ENCODE measurements at places on chromosomes 2 and 18.

GRCh38 chr18:60391571-60392226 lies 19.1 kb upstream of the MC4R start:
- no peak for DNase-seq

GRCh38 chr18:34358923-34359322 lies 134.2 kb upstream of the NOL4 start:
- no peak for DNase-seq

- DNase-seq = no peak
Observed at GRCh38 chr18:1965016-1965415, 606.3 kb downstream of the METTL4 start.

GRCh38 chr2:171210216-171210863 lies 49.6 kb upstream of the TLK1 start:
- no peak for DNase-seq

- no peak for DNase-seq
Observed at GRCh38 chr2:239252801-239253200, 148.0 kb downstream of the HDAC4 start.

DNA sequence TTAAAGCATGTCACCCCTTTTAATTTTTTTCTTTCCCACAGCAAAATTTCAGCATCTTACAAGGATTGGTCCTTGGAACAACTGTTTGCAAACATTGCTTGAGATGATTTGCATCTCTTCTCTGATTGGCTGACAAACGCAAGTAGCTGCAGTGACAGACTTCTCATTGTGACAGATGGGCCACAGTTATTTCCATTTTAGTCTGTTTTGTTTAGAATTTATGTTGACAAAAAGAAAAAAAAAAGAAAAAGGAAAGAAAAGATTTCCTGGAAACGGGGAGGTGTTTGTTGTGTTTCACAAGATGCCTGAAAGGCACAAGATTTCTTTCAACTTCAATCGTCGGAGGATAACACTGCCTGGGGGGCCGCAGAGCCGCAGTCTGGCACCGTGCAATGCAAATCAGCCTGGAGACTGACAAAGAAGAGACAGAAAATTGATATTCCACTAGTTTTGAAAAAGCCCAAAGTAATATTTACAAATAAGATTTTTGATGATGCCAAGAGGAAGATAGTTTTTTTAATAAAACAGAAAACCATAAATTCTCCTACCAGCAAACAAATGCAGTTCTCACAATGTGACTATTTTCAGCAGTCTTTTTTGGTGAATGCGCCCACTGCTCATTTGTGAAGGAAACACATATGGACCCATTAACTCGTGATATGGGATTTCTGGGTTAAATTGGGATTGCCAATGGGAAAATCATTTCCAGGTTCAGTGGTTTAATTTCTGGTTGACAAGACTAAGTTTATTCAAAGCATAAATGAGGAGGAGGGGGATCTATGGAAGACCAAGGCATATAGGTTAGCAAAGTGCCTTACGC lies 296.2 kb upstream of the SMIM21 start:
- DNase-seq = no peak

DNA sequence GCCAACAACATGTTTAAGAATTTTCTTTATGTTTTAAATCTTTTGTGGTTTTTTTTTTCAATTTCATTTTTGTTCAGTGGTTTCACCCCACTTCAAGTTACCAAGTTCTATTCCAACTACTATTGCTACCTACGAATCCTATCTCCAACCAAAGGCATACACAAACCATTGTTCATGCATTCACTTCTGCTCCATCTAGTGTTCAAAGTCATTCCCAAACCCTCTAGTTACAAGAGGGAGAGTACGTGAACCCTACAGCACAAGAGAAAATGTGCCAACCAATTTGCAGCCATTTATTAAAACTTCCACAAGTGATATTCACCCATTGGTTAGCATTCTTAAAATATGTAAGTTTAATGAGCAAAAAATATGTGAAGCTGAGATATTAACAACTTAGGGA lies 295.1 kb upstream of the KYNU start:
- DNase-seq = no peak

DNA sequence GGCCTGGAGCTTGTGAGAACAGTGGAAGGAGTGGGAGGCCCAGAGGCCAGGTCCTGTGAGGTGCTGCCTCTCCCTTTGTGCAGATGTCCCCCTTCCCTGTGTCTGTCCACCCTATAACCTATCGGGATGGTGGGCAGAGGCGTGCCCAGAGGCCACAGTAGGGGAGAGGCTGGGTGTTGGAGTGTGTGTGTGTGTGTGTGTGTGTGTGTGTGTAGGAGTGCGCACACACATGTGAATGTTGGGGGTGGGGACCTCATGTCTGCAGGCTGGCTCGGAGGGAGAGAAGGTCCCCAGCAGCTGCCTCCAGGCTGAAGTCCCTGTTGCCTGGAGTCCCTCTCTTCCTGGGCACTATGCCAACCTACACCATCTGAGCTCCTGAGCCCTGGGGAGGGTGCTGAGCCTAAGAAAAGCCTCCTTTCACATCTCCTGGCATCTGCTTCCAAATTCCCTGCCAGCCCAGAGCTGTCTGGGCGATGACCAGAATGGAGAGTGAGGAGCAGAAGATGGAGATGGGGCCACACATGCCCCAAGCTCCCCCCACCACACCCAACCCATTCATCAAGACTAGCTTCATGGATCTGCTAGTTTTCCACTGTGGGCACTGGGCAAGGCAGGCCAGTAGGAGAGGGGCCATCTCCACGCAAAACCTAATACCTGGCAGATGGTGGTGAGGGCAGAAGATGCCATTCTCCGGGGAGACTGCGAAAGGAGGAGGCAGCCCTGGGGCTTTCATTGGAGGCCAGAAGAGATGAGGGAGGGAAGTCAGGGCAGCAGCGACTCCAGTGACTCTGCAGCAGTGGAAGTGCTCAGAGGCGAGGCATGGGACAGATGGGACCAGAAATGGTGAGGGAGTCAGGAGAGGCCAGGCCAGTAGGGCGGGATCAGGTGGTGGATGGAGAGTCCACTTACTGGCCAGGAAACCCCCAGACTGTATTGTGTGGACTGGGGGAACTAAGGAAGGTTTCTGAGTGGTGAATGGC lies 20.3 kb downstream of the KCNK3 start:
- no peak for DNase-seq

GRCh38 chr2:37561615-37562569 lies 109.5 kb downstream of the CDC42EP3 start:
- no peak for DNase-seq

DNA sequence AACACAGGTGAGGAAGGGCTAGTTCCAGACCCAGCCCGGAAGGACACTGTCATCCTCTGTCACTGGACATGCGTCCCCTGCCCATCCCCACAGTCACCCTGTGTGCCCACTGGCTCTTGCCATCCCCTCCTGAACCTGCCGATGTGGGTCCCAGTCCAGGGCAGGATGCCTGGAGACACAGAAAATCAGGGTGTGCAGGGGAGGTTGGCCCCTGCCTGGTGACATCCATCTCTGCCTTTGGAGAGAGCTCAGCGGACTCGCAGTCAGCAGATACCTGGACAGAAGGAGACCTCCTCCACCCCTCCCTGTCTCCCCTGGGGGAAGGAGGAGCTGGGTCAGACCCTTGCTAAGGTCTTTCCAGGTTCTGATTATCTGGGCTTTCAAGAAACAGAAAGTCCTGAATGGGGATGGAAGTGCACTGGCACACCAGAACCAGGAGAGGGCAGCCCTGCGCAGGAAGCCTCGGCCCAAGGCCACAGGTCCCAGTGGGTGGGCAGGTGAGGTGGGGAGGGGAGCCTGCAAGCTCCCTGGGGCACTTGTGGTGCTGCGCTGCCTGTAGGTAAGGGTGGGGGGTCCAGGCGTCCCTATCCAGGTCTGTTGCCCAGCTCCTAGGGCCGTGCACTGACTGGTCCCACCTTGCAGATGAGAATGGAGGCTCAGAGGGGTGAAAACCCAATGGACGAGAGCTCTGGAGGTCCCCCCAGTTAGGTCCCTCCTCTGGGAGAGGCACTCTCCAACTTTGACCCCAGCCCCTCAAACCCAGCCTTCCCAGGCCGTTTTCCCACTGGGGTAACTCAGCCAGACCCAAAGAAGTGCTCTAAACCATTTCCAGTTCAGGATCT lies 9.7 kb upstream of the OTOS start:
- no peak for DNase-seq

GRCh38 chr18:53819174-53819573 lies 405.3 kb downstream of the MBD2 start:
- DNase-seq = no peak

GRCh38 chr2:220946552-220946951 lies 625.6 kb downstream of the EPHA4 start:
- DNase-seq = no peak

DNA sequence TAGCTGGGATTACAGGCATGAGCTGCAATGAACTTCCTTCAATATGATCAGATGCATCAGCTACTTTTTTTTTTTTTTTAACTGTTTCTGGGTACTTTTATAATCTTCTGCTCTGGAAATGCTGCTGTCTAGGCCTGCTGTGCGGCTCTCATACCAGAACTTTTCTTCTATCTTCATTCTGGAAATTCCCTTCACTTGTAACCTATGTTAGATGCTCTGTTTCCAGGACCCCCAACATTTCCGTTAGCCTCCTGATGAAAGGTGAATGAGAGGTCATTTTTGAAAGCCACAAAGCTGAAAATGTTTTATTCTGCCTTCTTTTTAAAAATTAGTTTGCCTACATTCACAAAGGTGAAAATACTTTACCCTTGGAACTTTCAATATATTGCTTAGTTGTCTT lies 8.6 kb downstream of the AGFG1 start:
- DNase-seq = no peak

- no peak for DNase-seq
Observed at GRCh38 chr18:10405014-10405493, 49.4 kb upstream of the APCDD1 start.

- no peak for DNase-seq
Observed at GRCh38 chr2:175111200-175111657, 56.8 kb downstream of the ATF2 start.

- DNase-seq = no peak
Observed at GRCh38 chr18:69631281-69631680, 230.6 kb downstream of the DOK6 start.

DNA sequence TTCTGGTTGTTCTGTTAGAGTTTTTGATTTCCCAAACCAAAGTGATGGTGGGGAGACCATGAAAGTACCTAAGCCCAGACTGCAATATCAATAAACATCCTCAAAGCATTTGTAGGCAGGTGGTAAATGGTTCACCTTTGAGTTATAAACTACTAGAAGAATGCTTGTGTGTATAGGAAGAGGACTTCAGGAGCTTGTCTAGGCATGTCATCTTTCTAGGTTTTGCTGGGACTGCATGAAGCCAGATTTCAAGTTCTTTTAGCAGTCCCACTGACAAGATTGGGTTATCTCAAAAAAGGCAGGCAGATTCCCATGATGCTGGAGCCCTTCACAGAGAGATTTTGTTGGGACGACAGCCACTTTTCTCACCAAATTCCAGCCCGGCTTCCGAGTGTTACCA lies 135.3 kb downstream of the KCNE4 start:
- no peak for DNase-seq

DNA sequence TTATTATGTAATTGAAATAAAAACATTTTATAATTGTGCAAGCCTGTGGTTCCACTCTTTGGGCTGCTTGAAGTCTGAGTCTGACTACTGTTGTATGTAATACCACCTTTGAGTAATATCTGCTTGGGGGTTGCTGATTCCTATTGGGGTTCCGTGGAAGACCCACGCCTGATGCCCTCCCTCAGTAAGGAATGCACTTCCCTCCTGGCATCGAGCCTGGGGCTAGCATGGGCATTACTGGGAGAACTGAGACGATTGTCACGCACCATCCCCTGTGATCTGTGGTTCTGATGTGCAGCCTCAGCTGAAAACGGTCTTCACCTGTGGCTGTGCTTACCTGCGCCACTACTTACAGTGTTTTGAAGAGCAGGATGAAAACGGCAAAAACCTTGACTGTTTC lies 32.7 kb upstream of the RBM44 start:
- no peak for DNase-seq

GRCh38 chr2:58081000-58081399 lies 34.4 kb downstream of the VRK2 start:
- no peak for DNase-seq

DNA sequence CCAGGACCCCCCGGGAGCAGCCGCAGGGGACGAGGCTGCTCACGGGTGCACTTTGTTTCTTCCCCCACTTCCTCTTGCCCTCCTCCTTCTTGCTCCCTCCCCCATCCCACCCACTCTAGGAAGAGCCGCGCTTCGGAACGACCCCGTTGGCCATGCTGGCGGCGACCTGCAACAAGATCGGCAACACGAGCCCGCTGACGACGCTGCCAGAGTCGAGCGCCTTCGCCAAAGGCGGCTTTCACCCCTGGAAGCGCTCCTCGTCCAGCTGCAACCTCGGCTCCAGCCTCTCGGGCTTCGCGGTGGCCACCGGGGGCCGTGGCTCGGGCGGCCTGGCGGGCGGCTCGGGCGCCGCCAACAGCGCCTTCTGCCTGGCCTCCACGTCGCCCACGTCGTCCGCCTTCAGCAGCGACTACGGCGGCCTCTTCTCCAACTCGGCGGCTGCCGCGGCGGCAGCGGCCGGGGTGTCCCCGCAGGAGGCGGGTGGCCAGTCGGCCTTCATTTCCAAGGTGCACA lies 1.3 kb downstream of the SP9 start:
- DNase-seq = no peak

DNA sequence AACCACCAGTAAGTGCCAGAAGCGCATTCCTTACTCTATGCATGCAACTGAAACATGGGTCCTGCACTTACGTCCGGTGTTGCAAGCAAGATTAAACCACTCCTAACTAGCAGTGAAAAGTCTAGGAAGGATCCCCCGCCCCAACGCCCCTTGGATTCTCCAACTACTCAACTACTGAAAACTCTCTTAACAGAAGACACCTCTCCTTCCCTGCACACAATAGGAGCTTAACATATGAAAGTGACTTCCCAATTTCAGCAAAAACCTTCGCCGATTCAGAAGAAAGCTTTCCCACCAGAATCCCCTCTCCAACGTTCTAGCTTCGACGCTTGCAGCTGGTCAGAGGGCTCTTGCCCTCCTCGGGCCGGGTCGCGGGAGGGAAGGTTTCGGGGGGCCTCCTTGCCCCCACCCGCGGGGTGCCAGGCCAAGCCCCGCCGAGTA lies 578 bp downstream of the IWS1 start:
- no peak for DNase-seq

DNA sequence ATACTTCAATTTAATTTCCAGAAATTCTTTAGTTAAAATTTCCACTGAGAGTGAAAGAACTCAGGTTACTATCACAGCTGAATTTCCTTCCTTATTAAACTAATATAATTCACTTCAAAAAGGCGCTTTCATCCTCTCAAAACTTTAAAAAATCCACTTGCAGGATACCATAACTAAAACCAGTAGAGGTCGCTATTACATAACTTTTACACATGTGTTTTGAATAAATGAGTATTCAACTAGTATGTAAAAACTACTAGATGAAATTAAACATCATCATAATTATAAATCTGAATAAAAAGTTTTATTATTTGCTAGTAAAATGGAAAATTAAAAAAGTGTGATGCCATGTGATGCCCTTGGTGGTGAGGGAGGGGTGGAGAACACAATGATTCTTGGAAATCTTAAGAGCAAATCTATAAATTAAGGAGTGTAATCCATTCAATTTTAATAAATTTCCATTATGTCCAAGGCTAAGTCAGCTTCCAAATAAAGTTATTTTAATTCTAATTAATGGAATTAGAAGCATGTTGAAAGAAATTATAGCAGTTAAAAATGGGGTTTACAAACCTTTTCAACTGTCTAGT lies 61.4 kb downstream of the SOS1 start:
- DNase-seq = no peak

- DNase-seq = no peak
Observed at GRCh38 chr18:56515522-56515921, 122.9 kb downstream of the TXNL1 start.

GRCh38 chr2:134135793-134136192 lies 118.1 kb upstream of the MGAT5 start:
- DNase-seq = no peak

Measured in stimulated activated CD4-positive, alpha-beta T cell treated with anti-CD3 and anti-CD28 coated beads, Interleukin-1b, Interleukin-23, amount 100 ng/mL, for 1 hour (primary cell).